Pons (tissue), 1 donor: ENCODE measurements at places on chromosomes 2 and 18.

- DNase-seq: peak; percentile 40
Observed at GRCh38 chr2:88866756-88867155, 175.3 kb downstream of the RPIA start.

- no peak for DNase-seq
Observed at GRCh38 chr2:149719695-149720094, 132.1 kb upstream of the MMADHC start.

DNA sequence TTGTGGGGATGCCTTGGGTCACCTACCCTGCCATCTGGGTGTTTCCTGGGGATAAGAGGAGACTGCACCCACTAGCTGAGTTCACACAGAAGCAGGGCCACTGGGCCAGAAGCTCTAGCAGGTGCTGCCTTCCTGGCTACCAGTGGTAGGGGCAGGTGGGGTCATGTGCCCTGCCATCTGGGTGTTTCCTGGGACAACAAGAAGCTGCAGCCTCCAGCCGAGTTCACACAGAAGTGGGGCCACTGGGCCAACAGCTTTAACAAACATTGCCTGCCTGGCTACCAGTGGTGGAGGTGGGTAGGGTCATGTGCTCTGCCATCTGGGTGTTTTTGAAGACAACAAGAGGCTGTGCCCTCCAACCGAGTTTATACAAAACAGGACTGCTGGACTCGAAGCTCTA is 282.2 kb upstream of the SYT4 start:
- no peak for DNase-seq

- DNase-seq: no peak
Observed at GRCh38 chr2:204274429-204274828, 270.8 kb upstream of the PARD3B start.

- DNase-seq: no peak
Observed at GRCh38 chr18:9984080-9984479, 70.3 kb downstream of the VAPA start.

- DNase-seq: no peak
Observed at GRCh38 chr2:152646264-152646663, 71.0 kb downstream of the PRPF40A start.

DNA sequence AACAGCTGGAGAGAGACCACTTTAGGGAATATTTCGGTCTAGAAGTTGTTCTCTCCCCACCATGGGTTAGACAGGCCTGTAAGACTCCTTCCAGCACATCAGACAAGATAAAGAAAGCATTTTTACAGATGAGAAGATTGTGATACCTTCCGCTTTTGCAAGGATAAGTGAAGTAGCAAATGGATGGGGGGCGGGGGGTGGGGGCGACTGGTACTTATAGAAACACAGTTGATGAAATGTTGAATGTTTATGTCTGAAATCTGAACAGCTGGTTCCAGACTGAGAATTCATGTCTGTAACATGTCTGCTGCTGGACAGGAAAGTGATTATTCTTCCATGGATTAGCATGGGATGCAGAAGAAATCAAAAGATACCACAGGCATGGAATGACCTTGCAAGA is 90.5 kb upstream of the FN1 start:
- no peak for DNase-seq

DNA sequence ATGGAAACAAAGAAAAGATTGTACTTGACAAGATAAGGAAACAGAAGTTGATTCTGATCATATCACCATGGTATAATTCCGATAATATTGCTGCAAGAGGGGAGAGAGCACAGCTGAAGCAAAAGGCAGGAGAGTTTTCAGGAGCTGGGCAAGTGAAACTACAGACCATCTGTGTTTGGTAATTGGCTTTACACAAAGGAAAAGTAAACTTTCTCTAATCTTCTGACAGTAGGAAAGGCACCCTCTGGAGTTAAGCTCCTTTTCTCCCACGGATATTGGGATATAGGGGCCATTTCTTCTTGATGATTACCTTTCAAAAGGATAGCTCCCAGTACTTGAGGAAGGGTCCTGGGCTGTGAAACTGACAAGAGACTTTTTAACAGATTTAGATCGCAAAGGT is 29.9 kb upstream of the REG3A start:
- no peak for DNase-seq

DNA sequence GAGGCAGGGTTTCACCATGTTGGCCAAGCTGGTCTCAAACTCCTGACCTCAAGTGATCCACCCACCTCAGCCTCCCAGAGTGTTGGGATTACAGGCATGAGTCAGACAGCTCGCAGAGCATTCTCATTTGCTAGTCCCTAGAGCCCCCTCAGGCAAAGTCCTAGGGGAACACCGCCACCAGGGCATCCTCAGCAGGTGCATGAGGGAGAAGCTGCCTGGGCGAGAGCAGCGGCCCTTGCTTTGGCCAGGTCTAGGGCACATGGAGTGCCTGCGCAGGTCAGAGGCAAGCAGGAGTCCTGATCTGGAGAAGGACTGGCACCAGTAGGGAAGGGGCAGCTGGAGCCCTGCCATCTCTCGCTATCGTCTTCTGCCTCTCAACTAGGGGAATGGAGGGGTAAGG is 32.4 kb downstream of the NGEF start:
- no peak for DNase-seq

DNA sequence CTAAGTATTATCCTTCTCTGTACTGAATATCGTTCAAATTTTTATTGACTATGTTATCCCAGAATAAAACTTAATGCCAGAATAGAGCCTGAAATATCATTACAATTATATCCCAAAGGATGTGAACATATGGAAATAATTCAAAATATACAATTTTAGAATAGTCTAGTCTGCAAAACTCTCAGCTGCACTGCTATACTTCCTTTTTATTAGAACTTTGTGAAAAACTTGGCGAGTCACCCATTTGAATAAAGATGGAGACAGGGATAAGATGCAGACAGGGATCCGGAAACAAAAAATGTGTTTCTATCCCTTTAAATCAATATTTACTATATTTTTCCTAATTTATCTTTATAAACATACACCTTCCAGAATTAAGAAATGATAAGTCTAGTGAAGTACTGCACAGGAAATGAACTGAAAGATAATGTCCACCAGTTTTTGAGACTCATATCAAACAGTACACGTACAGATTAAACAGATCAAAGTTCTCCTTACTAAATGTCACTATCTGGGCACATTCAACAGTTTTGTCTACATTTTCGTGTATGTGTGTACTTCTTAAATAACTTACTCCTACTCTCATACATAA is 107.8 kb downstream of the MEP1B start:
- DNase-seq: no peak

GRCh38 chr18:11512096-11513025 is 97.0 kb upstream of the SLC35G4 start:
- peak; percentile 30 for DNase-seq

DNA sequence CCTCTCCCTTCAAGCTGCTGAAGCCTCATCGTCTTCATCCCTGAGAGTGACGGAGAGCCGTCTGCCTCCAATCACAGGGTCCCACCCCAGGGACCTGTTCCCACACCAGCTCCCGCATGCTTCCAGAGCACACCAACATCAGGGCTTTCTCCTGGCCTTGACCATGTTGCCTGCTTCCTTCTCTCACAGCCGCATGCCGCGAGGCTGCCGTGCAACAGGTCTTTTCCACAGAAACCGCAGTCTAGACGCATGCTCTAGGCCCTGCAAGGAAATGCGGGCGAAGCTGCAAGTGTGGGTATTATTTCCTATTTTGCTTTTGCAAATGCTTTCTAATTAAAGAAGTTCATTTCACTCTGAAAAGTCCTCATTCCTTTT is 277.8 kb downstream of the EIPR1 start:
- no peak for DNase-seq

DNA sequence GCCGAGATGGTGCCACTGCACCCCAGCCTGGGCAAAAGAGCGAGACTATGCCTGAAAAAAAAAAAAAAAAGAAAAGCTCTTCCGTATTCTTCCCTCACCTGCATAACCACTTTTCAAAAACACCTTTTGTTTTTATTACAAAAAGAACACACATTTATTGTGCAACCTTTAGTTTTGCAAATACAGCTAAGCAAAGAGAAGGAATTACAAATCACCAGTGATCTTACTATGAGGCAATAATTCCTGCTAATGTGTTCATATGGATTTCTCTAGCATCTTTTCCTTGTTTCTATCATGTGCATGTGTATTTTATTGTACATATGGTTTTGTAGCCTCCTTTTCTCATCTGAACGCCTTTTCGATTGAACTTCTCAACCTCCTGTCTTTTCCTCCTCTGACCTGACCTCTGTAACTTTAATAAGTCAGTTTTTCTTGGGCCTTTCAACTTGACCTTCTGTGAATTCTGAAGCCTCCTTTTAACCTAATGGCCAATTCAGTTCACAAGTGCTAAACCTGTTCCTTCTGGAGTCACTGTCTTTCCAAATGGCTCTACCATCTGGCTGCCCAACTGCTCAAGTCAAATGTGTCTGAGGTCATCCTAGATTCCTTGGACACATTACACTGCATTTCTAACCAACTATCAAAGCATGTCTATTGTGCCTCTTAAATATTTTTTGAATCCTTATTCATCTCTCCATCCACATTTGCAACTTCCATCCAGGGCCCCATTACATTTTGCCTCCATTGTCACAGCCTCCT is 59.1 kb upstream of the DAPL1 start:
- DNase-seq: no peak

DNA sequence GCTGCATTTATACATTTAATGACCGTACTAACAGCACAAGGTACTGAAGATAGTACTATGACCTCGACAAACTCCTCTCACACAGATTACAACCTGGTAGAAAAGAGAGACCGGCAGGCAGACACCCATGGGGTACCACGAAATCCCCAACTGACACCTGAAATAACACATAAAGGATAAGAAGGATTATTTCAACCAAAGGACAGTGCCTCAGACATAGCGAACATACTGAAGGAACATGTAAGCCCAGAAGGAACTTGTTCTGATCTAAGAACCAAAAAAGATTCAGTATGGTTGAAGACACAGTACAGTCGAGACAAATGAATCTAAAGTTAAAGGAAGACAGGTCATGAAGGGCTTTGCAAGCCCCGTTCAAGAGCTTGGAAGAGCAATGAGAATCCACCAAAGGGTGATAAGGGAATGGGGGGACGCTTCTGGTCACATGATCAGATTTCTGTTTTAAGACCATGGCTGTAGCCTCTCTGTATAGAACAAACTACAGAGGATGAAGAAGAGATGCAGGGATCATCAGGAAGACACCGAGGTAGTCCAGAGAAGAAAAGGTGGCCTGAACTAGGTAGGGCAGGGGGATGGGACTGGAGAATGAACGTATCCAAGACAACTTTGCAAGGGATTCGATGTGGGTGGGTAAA is 902 bp downstream of the MCFD2 start:
- no peak for DNase-seq

- DNase-seq: no peak
Observed at GRCh38 chr2:20612925-20613916, 37.7 kb downstream of the HS1BP3 start.

- DNase-seq: no peak
Observed at GRCh38 chr2:203135105-203135504, 103.7 kb upstream of the CYP20A1 start.

DNA sequence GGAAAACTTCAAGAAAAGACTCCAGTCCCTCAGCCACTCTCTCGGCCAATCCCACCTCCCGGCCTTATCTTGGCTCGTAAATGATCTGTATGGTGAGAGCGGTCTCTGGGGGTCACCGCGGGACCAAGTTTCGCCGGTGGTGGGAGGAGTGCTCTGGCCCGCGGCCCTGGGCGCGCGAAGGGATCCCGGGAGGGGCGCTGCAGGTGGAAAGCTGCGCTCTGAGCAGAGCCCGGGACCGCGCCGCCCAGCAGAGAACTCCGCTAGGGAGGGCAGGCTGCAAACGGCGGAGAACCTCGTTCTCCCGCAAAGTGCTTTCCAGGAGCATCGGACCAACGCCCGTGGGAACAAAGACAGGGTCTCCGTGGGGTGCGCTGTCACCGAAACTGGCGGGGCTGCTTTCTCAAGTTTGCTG is 622 bp downstream of the LRP2 start:
- DNase-seq: peak; percentile 32

GRCh38 chr2:22086726-22087125 is 963.0 kb downstream of the TDRD15 start:
- DNase-seq: peak; percentile 29

DNA sequence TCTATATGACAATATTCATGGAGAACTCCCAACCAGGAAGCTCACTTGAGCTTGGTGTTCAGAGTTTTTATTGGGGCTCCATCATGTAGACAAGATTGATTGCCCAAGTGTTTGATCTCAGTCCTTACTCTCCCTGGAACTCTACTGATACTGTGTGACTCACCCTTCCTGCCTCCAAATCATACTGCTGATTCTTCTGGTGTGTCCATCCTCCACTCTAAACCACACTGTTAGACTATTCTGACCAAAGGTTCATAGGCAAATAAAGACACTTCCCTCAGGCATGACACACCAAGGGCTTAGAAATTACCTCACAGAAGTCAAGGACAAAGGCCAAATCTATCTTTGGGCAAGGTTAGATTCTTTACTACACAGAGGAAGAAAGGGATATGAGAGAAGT is 107.9 kb upstream of the CDH20 start:
- DNase-seq: no peak

GRCh38 chr2:81087646-81088045 is 783.1 kb upstream of the LRRTM1 start:
- no peak for DNase-seq

GRCh38 chr2:105454801-105455485 is 56.1 kb upstream of the FHL2 start:
- DNase-seq: no peak

DNA sequence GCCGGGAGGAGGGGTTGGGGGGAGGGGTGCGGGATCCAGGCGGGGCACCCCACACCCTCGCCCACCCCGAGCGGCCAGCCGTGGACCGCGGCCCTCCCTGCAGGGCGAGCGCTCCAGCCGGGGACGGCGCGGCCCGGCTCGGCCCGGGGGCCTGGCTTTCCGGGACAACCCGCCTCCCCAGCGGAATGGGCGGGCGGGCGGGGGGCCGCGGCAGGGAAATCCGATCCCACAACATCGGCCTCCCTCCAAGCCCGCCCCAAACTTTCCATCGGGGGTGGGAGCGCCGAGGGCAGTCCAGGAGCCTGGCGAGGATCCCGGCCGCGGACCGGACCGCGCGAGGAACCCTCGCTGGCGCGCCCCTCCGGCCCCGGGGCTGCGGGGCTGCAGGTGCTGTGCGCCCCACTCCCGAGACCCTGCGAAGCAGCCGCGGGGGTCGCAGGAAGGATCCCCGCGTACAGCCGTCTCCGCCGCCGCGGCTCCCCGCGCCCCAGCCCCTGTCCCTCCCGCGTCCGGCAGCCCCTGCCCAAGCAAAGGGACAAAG is 529 bp downstream of the SEMA4C start:
- no peak for DNase-seq

- no peak for DNase-seq
Observed at GRCh38 chr2:10237392-10238321, 65.0 kb upstream of the HPCAL1 start.

DNA sequence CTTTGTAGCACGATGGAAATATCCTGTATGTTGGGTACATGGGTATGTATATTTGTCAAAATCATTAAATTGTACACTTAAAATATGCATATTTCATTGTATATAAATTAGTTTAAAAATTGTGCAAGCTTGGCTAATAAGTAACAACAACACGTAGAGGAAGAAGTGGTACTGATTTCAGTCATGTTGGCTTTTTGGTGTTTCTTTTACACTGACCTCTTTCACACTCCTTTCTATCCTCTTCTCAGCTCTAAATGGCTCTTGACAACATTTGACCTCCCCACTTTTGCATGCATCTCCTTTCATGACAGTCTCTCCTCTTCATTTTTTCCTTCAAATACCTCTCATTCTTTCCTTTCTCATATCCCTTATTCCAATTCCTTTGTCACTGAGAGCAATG is 801.4 kb upstream of the ZEB2 start:
- DNase-seq: no peak

- no peak for DNase-seq
Observed at GRCh38 chr2:9385841-9386240, 37.5 kb downstream of the ITGB1BP1 start.

- no peak for DNase-seq
Observed at GRCh38 chr2:139394801-139395200, 614.6 kb upstream of the NXPH2 start.

GRCh38 chr2:43894743-43895142 is 56.0 kb downstream of the ABCG8 start:
- DNase-seq: no peak
